ENCODE measurements at places on chromosomes 5 and 9. TPM values are rescaled to one million over a fixed set of nuclear protein-coding genes. Genes with fewer than 3 reads are reported as not detected.
A peak's percentile ranks its signal among the peaks of the same experiment; 100 is the strongest.

The FOXD4L3 gene
- total RNA-seq: not detected

The MEIKIN gene
- total RNA-seq: not detected

- DNase-seq: no peak
Measured at GRCh38 chr5:59598547-59598874, 295.0 kb downstream of the PDE4D start.

The HAVCR2 gene
- 30.7 TPM for total RNA-seq

- DNase-seq: no peak
Measured at GRCh38 chr5:33180900-33181299, 259.9 kb upstream of the TARS1 start.

The ASTN2 gene
- total RNA-seq: 3.8 TPM

GRCh38 chr9:91776409-91777291, 173.4 kb downstream of the ROR2 start:
- DNase-seq: no peak

GRCh38 chr5:54440456-54440893, 15.0 kb upstream of the HSPB3 start:
- no peak for DNase-seq

The SLC45A2 gene
- total RNA-seq: not detected

GRCh38 chr5:73201547-73202513, 28.8 kb downstream of the TMEM174 start:
- peak; percentile 90 for DNase-seq

GRCh38 chr5:113176196-113176595, 199.6 kb downstream of the DCP2 start:
- no peak for DNase-seq

GRCh38 chr9:8206720-8207119, 407.1 kb upstream of the DMAC1 start:
- no peak for DNase-seq

All from upper lobe of right lung (tissue), 1 donor.